ENCODE measurements at places on chromosomes 5 and 9.

DNA sequence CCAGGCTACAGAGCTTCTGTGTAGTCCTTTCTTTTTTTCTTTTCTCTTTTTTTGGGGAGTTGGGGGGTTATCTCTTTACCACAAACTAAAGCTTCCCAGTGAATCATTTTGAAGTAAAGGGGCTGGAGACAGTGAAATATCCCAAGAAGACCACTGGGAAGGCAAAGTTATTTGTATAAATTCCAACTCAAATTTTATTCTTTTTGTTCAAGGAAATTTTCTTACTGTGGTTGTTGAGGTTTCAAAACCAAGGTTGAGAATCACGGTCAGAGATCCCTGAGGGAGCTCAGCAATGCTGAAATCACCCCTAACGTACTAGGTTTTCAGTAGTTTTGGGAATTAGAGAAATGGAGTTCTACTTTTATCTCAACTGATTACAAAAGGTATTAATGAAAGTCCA, 175.7 kb downstream of the ARHGEF28 start:
- no peak for DNase-seq

- DNase-seq, result no peak
These were observed 444.3 kb downstream of the ENC1 start for GRCh38 chr5:74196233-74196632.

DNA sequence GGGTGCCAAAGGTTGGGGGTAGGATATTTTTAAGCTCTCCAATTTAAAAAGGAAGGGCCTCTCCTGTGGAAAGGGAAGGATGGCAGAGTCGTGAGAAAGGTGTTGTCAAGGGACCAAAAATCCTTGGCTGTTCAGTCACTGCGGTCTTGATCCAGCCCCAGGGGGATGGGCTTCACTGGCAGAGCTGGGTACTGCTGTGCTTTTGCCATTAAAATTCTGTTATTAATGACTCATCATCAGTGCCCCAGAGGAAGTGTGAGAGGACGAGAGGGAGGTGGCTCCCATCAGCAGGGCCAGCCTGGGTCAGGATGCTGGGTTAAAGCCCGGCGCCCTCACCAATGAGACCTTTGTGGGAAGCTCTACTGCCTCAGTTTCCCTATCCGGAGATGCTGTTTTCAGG, 16.7 kb downstream of the PCDH12 start:
- DNase-seq, result no peak

GRCh38 chr9:106878934-106879333, 16.0 kb downstream of the ZNF462 start:
- DNase-seq, result no peak

DNA sequence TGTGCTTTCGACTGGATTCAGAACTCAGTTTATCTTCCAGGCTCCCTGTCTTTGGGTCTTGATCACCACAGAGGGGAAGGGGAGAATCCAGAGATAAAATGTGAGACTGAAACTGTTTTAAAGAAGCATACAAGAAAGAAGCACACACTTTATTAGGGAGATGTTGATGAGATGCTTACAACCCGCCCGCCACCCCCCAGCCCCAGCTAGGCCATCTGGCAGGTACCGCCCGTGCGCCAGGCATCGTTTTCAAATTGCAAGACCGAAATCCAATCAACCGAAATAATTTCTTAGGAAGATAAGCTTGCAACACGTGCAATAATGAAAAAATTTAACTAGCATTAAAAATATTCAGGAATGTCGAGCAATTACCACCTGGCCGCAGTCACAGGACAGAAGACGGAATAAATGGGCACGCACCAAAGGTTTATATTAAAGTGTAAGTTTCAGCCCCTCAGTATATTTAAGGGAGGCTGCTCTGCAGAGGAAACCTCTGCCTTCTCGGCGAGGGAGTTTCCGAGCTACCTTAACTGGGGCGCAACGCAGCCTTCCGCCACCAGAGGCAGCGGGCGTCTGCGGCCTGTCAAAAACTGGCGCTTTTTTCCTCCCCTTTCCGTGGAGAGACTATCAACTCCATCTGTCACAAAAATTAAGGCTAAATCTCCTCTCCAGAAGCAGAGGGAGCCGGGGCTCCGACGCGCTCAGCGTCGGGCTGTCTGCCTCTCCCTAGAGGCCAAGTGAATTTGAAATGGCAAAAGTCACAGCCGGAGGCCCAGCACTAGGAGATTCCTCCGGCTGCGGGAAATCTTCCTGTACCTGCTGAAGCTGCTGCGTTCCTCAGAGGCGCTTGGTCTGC, 996 bp upstream of the GAS1 start:
- peak; percentile 68 for DNase-seq

- DNase-seq, result no peak
These were observed 70.5 kb downstream of the MED27 start for GRCh38 chr9:132008855-132009812.

- DNase-seq, result no peak
These were observed 623.3 kb downstream of the HINT1 start for GRCh38 chr5:130541617-130542221.

- no peak for DNase-seq
These were observed 547.8 kb downstream of the CCDC171 start for GRCh38 chr9:16100537-16101091.

DNA sequence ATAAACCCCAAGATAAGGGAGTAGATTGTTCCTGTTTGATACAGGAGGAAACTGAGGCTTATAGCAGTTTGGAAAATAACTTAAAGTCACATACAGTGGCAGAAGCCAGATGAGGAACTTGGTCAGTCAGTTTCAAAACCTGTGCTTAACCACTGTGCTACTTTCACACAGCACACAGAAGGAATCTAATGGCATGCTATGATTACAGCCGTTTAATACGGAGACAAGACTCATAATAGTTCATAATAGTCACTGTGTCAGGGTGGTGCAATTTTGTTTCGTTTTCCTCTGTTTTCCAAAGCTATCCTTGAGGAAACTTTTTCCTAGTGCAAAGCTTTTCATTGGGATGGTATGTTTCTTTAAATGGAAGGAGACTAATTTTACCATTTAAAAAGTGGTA, 112.3 kb downstream of the GCNT1 start:
- DNase-seq, result peak; percentile 79

DNA sequence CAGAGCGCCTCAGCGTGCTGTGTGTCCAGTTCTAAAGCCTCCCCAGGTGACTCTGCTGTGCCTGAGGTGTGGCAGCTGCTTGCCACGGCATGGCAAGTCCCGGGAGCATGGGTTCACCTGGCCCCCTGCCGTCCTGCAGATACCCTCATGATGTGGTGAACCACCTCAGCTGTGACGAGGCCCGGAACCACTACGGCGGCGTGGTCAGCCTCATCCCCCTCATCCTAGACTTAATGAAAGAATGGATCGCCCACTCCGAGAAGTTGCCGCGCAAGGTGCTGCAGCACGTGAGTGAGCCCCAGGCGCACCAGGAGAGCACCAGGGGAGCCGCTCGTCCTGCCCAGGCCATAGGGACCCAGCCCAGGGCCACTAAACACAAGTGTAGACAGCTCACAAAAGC, 9.5 kb downstream of the SPACA9 start:
- no peak for DNase-seq

GRCh38 chr5:66224773-66225553, 80.9 kb downstream of the SREK1 start:
- DNase-seq, result no peak

GRCh38 chr5:40093550-40093949, 586.2 kb upstream of the PTGER4 start:
- DNase-seq, result no peak

GRCh38 chr9:447230-448025, 232.8 kb downstream of the DOCK8 start:
- DNase-seq, result no peak

- no peak for DNase-seq
These were observed 479.4 kb downstream of the TLR4 start for GRCh38 chr9:118183576-118183975.

- no peak for DNase-seq
These were observed 240.7 kb upstream of the NREP start for GRCh38 chr5:111997711-111998110.

- DNase-seq, result no peak
These were observed 1709.6 kb upstream of the WWC1 start for GRCh38 chr5:166581826-166582225.

DNA sequence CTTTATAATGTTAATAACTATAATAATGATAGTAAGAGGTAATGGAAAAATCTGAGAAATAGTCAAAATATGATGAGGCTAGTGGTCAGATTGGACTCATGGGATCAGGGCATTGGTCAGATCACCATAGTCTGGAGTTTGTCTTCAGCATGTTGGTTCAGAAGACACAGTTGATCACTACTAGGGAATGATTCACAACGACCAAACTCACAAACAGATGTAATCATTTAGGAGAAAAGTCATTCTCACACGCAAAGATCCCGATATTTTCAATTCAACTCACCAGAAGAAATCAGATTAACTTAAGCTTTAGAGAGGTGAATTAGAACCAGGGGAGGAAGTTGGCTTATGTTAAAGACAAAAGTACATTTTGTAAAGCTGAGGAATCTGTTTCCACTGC, 131.8 kb downstream of the LURAP1L start:
- no peak for DNase-seq

DNA sequence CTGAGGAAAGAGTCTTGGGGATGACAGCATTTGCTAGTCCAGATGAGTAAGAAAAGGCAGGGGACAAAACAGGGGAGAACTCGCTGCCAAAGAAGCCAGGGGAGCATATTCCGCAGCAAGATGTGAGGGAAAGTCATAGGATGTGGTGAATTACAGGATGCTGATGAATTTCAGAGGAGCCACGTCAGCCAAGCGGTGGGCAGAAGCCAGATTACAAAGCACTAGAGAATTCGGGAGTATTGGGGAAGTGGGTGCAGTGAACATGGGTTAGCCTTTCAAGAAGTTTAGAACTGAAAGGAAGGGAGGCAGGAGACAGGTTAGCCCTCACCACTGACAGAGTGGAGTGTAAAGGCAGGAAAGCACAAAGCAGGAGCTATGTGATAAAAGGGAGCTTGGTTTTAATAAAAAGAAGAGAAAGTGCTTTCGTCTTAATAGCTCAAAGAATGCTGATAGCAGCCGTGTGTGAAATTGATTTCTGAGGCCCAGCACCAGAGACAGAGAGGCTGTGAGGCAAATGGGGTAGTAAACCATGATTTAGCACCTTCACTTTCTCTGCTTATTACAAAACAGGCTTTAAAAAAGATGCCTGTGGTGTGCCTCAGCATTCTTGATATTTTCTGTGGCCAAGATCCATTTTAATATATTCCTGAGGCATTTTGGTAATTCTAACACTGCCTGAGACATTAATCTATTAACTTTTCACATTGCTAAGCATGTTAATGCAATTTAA, 16.9 kb downstream of the ADAMTSL1 start:
- no peak for DNase-seq

- no peak for DNase-seq
These were observed 22.6 kb downstream of the ARHGEF37 start for GRCh38 chr5:149603920-149604319.

DNA sequence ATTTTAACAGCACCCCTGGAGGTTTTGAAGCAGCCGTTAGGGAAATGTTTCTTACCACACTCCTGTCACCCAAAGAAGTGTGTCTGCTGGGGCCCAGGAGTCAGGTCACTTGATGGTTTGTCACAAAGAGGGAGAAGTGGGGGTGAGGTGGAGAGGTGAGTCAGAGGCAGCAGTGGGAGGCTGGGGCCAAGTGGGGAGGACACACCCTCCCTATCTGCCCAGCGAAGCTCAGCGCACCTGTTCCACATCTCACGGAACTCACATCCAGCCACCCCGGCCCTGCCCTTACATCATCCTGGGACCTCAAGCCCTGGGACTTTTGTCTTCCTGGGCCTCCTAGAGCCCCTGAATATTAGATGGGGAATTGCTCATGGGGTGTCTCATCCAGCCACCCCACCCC, 171.1 kb upstream of the SMIM23 start:
- peak; percentile 41 for DNase-seq

GRCh38 chr5:77080905-77081304, 6.2 kb downstream of the ZBED3 start:
- no peak for DNase-seq

GRCh38 chr5:1444361-1445189, 665 bp downstream of the SLC6A3 start:
- no peak for DNase-seq

GRCh38 chr9:113331780-113332179, 8.3 kb downstream of the WDR31 start:
- no peak for DNase-seq

DNA sequence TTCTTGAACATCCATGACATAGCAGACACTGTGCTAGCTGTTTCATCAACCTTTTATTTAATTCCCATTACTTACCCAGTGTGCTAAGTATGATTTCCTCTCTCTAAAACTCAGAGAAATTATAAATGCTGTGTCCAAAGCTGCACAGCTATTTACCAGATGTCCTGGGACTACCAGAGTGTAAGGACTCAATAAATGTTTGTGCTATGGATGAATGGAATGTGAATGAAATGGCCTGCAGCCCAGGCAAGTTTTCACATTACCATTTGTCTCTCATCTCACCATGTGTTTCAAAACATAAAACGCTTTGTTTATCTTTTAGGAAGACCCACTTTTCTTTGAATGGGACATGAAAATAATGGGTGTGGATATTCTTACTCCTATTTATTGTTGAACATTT, 96.2 kb downstream of the ARHGEF28 start:
- DNase-seq, result no peak

DNA sequence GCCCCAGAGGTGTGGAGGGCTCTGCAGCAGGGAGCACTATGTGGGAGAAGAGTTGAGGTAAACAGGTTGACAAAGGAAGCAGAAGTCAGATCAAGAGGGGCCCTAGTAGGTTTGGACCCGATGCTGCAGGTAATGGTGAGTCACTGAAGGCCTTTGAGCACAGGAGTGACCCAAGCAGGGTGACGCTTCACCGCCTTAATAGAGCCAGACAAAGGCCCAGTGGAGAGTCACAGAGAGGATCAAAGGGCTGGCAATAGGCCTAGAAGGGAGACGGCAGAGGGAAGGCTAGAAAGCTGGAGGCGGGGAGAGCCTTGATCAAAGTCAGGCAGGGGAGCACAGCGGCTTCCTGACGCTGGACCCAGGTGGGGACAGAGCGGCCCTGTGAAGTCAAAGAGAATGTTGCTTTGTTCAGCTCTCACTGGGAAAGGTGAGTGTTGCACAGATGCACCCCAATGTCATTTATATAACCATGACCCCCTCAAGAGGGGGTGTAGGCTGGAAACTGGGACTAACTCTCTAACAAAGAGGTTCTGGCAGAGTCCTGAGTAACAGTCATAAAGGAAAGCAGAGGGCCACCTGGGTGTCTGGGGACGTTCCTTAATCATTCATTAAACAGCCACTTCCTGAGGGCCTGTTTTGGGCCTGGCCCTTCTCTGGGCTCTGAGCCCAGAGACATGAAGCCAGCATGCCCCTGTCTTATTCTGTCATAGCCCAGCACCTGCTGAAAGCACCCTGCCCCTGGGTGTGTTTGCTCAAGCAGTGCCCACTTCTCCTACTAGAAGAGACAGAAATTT, 9.8 kb upstream of the CPLX2 start:
- no peak for DNase-seq

DNA sequence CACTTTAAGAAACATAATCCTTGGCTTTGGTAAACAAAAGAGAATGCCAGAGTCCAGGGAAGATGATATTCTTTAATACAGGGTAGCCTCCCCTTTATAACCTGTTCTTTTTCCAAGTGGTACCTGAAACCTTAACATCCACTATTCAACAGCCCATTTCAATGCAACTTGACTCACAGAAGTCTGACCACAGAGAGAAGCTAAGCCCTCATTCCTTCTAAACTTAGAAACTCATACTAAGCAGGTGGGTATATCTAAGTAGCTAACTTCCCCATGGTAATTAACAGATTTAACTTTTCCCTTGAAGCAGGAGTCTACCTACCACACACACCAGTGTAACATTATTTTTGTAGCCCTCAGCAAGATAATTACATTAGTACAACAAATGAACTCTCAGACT, 91.9 kb downstream of the CEMIP2 start:
- DNase-seq, result no peak
